ENCODE measurements at places on chromosomes 3 and 15.

- DNase-seq: no peak
These were observed 2.7 kb downstream of the PDCD7 start for GRCh38 chr15:65130941-65131340.

DNA sequence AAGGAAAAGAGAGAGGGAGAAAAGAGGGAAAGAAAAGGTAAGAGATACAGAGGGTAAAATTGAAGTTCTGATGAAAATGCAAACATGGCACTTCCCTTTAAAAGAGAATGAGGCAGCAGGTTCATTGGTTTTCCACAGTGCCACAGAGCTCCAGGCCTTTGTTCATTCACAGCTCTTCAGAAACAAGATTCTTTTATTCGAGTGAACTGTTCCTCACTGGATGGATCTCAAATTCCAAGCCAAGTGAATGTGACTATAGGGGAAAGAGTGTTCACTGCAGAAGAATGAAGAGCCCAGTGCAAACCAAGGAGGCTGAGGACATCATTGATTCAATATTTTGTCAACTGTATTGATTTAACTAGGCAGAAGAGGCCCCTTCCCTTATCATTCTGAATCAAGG lies 280.3 kb upstream of the PROK2 start:
- DNase-seq: no peak

GRCh38 chr3:30607032-30607833 lies 832 bp downstream of the TGFBR2 start:
- DNase-seq: peak; percentile 42

DNA sequence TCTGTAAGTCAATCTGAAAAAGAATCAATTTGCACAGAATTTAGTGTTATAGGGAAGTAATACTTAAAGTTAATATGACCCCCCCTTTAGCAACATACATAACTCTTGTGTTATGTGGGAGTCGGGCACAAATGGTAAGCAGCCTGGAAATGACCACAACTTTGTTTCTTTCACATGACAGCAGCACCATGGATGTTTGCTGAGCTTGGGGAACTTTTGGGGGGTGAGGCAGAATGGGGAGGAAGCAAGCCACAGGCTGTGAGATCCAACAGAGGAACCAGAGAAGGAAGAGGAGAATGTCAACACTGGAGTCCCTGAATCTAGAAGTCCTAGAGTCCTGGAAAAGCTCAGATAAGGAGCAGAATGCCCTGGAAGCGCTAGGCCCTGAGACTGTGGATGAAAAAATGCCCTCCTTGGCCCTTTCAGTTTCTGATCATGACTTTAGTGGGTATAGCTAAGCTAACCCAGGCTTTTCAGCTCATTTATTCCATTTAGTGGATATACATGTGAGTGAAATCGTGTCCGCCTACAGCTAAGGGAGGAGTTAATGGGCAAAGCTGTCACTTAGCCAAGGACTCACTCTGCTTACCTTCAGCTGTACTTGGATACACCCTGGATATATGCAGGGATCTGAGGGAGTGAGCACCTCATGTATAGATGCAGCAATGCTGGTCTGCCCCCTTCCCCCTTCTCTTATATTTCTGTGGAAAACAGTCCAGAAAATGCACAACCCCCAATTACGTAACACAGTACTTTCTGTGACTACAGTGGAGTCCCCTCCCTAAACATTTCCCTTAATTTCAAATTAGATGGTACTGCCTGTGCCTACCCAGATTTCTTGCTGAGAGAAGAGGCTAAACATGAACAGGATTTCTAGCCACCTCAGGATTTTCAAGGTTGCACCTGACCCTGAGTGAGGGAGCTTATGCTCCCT lies 39.1 kb downstream of the CFAP91 start:
- no peak for DNase-seq

DNA sequence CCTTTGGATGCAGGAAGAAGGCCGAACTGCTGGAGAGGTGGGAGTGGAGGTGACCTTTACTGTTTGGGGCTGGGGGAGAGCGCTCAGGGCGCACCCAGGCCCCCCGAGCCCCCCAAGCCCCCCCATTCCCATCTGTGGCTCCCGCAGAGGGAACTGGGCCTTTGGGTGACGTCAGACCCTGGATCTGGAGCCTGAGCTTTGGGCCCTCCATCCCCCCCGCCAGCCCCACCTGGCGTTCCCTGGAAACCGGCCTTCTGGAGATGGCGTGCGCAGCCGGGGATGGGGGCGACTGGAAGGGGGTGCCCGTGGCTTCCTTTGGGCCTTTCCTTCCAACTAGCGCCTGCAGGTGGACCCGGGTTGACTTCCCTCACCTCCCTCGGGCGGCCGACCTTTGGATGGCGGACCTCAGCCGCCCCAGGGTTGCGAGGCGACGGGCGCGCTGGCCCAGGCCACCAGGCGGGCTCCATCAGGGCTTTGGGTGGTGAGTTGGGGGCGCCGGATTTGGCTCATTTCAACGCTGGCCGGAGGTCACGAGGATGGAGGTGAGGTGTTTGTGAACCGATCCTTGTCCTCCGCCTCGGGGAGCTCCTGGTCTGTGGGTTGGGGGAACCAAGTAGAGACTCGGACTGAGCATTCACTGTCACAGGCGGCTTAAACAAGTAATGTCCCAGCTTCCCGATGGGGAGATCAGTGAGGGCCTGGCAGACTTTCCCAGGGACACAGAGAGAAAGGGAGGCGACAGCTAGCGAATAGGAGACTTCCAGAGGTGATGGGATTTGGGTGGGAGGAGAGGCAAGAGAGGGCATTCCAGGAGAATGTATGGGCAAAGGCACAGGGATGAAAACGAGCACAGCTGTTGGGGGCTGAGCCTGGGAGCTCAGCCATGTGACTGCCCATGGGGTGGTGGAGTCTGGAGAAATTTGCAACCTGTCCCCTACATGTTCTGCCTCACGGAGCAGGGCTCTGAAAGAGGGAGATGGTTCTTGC lies 709 bp downstream of the SCAMP5 start:
- DNase-seq: no peak
